Naive thymus-derived CD4-positive, alpha-beta T cell (primary cell): ENCODE measurements at places on chromosomes 12 and 14. TPM values are rescaled to one million over a fixed set of nuclear protein-coding genes. Genes with fewer than 3 reads are reported as not detected.

GRCh38 chr14:74438351-74438915 lies 12.4 kb upstream of the SYNDIG1L start:
- no peak for DNase-seq

GRCh38 chr12:30779578-30779977 lies 24.8 kb upstream of the CAPRIN2 start:
- no peak for DNase-seq

- DNase-seq: no peak
Observed at GRCh38 chr12:59452746-59453145, 143.1 kb upstream of the SLC16A7 start.

GRCh38 chr14:90140298-90140955 lies 78.6 kb downstream of the KCNK13 start:
- DNase-seq: no peak

GRCh38 chr14:100616854-100617409 lies 29.7 kb upstream of the BEGAIN start:
- peak; percentile 32 for DNase-seq

DNA sequence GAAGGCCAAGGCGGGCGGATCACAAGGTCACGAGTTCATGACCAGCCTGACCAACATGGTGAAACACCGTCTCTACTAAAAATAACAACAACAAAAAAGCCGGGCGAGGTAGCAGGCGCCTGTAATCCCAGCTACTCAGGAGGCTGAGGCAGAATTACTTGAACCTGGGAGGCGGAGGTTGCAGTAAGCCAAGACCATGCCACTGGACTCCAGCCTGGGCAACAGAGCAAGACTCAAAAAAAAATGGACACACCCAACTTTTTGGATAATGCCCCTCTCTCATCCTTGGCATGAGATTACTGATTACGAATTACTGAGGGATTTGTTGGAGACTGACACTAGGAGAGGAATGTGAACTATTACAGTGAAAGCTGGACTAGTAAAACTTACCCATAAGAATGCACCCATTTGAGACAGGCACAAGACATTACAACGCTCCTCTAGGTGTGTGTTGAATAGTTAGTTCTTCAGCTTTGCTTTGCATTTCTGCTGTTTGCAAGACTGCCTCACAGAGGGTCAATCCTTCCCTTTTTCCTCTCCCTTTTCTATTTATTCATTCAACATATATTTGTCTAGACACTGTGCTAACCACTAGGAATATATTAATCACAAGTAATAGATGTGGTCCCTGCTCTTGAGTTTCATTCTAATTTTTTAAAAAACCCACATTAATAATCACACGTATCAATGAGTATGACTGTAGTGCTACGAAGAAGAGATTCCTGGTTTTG lies 46.0 kb upstream of the OR5AU1 start:
- no peak for DNase-seq

GRCh38 chr14:71594821-71595220 lies 337.4 kb upstream of the RGS6 start:
- DNase-seq: peak; percentile 16

DNA sequence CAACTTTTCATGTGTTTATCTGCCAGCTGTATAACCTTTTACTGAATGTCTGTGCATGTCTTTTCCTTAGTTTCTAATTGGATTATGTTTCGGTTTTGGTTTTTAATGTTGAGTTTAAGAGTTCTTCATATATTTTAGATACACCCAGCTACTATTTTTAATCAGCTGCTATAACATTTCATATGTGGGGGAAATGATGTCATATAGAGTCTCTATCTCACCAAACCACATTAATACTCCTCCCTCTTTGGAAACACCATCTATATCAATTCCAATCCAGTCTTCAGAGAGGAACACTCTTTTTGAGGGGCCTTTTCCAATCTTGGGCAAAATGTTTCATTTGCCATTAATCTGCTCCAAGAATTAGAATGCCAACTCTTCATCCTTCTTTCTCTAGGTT lies 28.5 kb upstream of the GCH1 start:
- no peak for DNase-seq

DNA sequence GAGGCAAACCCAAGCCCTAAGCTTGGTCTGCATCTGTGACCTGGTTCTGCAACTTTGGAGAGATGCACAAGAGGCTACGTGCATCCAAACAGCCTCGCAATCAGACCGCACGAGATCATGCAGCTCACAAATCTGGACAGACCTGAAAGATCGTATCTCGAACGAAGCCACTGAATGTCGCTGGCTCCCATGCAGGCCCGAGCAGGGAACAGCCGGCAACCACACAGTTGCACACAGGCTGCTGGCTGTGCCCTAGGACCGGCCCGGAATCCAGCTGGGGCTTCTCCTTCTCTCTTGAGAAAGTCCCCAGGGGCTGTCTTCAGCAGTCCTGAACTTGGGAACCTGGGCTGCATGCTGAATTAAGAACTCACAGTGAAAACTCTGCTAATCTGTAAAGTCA lies 27.9 kb downstream of the WNT5B start:
- DNase-seq: no peak

Gene APOLD1
- 8.5 and 11.1 TPM in 2 replicates for total RNA-seq

Gene SYNDIG1L
- not detected for total RNA-seq

DNA sequence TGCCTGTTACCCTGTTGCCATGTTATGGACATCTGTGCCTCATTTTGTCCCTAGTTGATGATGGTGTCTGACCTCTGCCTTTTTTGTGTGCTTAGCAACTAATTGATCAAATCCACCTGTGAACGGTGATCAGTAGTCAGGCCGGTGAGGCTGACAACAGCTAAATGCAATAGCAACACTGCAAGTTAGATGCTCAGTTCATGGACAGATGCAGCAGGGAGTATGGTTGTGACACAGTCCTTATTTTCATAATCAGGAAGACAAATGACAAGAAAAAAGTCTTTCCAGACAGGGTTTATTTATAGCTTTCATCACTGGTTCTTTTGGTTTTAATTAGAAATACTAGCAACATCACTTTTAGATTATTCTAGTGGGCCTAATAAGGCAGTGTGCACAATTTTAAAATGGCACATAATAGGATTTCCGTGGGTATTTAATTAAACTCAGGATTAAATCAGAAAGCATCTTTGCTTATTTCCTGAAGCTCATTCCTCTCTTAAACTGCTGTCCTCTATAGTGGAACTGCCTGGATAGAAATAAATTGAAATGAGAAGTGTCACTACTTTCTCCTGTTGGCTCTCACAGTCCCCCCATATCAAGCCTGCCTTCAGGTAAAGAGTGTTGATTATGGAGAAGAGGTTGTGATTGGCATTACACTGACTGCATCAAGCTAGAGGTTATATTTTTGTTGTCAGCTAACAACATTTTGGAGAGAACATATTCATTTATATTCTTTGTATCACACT lies 281.1 kb upstream of the NAV3 start:
- no peak for DNase-seq

Gene CFAP73
- total RNA-seq: not detected

GRCh38 chr14:58082491-58083098 lies 69.4 kb downstream of the ARMH4 start:
- DNase-seq: no peak

DNA sequence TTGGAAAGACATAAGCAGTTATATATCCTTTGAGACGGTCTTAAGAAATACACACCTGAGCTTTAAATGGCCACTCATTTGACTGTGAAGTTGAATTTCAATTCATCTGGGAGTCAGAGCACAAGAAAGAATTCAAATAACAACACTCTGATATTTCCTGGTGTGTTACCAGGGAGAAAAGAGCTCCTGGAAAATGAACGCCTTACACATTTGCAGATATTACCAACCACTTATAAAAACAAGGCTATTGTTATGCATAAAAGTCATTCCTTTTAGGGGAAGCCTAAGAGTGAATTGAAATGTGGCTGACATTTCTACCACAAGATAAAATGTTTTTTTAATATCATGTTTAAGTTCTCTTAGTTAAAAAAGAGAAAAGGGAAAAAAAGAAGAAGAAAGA lies 229.2 kb upstream of the PLEKHG7 start:
- DNase-seq: no peak

GRCh38 chr12:85424581-85425348 lies 144.7 kb downstream of the ALX1 start:
- no peak for DNase-seq

Gene GDF3
- total RNA-seq: not detected

Gene RABGGTA
- total RNA-seq: 49.7 TPM

Gene ADAMTS20
- not detected for total RNA-seq

Gene MYF6
- total RNA-seq: not detected

Gene MYH6
- total RNA-seq: not detected

DNA sequence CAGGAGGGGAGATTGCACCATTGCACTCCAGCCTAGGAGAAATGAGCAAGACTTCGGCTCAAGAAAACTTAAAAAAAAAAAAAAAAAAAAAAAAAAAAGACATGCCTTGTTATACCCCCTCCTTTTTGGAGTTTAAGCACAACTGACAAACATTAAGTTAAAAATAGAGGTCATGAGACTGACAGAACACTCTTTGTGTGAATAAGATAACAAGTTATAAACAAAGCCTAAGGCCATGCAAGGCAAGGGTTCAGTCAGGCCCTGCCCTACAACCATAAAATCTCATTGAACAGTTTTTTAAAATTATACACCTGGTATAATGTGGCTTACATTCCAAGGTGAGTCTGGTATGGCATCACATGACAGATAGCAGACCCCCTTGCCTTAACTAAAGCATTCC lies 39.3 kb downstream of the TSPAN19 start:
- no peak for DNase-seq

Gene IRAK4
- total RNA-seq: 63.1 TPM

Gene KRT80
- total RNA-seq: not detected

- DNase-seq: no peak
Observed at GRCh38 chr14:53183056-53183455, 29.9 kb upstream of the DDHD1 start.

DNA sequence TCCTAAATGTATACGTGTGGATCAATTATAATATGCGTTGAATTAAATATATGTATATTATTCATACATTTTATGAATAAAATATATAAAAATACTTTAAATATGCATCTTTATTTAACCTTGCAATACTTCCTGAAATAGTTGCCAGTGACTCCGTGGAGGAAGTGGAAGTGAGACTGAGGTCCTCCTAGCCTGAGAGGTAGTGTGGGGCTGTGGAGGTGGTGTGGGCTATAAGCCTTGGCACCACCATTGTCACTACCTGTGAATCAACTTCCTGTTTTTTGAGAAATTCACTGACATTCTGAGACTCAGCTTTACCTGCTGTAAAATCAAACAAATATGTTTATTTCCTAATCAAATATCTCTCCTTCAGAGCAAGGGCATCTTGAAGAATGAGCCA lies 514.2 kb downstream of the VRK1 start:
- no peak for DNase-seq

- no peak for DNase-seq
Observed at GRCh38 chr12:124352839-124353238, 57.9 kb downstream of the RFLNA start.

DNA sequence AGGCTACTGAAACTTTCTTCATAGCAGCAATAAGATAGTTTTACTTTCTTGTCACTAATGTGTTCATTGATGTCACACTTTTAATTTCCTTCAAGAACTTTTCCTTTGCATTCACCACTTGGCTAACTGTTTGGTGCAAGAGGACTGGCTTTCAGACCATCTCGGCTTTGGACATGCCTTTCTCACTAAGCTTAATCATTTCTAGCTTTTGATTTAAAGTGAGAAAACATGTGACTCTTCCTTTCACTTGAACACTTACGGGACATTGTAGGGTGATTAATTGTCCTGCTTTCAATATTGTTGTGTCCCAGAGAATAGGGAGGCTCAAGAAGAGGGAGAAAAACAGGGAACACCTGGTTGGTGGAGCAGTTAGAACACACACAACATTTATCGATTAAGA lies 41.9 kb downstream of the IFNG start:
- no peak for DNase-seq

DNA sequence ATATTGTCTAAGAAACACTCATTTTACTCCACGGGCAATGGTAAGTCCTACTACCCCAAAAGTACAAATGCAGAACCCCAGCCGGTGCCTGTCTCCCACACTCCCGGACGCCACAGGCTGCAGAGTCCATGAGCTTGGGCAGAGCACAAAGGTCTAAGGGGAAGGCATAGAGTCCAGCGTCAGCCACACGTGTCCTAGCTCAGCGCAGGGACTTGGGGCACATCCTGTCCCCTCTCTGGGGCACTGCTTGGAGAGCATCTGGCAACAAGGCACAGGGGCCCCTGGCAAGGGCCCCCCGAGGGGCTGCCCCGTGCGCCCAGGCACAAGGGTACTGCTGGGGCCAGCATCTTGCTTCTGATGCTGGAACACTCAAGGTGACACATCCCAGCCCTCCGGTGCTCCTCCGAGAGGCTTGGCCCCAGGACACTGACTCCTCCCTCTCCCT lies 58.4 kb downstream of the BCL11B start:
- no peak for DNase-seq

Gene LTB4R2
- 17.1 and 17.5 TPM in 2 replicates for total RNA-seq

DNA sequence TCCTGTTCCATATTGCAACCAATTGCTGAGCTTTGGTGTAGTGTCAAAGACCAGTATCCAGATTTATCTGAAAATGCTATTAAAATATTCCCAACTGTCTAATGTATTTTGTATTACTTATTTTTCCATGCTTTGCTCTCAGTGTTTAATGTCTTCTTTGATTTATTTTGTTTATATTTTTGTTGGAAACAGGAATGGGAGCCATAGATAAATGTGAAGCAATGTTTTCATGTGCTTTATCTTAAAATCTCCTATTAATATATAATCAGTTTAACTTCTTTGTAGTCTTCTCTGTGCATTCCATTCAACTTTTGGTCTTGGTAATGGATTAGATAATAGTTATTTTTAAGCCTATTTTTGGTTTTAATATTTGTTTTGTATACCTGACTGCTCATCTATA lies 8.8 kb downstream of the RAP1B start:
- DNase-seq: no peak

- peak; percentile 31 for DNase-seq
Observed at GRCh38 chr14:60722357-60723115, 1.6 kb downstream of the SIX4 start.

Gene SERPINA12
- total RNA-seq: not detected in 2 replicates

Gene RNASE11
- total RNA-seq: not detected in 2 replicates

GRCh38 chr12:108457006-108457733 lies 57.9 kb upstream of the FICD start:
- DNase-seq: no peak

Gene B3GNT4
- not detected for total RNA-seq

DNA sequence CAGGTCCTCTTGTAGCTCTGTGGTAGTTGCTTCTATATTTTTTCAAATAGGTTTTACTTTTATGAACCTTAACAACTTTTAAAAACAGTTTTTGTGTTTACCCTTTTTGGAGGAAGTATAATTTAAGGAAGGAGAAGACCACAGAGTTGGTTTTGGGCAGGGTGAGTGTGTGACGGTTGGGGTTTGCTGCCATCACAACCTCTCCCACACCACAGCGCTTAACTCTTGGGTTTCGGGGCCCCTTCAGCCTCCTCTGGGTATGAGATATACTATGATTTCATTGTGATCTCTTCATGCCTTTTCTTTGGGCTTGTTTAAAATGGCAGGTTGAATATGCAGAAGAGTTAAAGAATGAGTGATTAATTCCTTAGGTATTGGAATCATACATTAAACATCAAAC lies 228.7 kb upstream of the CRY1 start:
- DNase-seq: peak; percentile 70

Gene UNG
- 54.3 and 54.8 TPM in 2 replicates for total RNA-seq

- no peak for DNase-seq
Observed at GRCh38 chr14:81384900-81385299, 15.2 kb downstream of the STON2 start.

Gene GPR68
- total RNA-seq: 4.9 TPM

- no peak for DNase-seq
Observed at GRCh38 chr14:65483647-65484046, 71.1 kb downstream of the FUT8 start.

Gene ACVRL1
- total RNA-seq: 0.70 TPM
